ENCODE measurements at places on chromosomes 6 and 20. TPM values are rescaled to one million over a fixed set of nuclear protein-coding genes. Genes with fewer than 3 reads are reported as not detected.
A peak's percentile ranks its signal among the peaks of the same experiment; 100 is the strongest.

Gene SLC16A10
- 7.9 TPM for total RNA-seq

DNA sequence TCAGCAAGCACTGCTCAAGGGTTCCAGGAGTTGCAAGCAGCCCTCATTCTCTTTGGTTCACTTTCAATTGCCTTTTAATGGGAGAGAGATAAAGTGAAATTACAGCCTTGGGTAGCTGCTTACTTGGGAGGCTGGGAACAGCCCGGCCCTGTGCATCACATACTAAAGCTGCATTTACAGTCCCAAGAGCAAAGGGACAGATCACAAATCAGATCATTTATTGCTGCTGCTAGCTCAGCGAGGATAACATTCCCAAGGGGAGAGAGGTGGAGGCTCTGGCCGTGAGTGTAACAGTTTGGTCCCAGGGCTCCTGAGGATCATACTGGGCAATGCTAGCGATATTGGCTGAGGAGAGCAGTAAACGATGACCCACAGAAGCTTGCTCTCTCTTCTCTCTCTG lies 133.1 kb downstream of the CDH26 start:
- no peaks in the 10 kb centered on the region for H3K36me3 ChIP-seq
- H3K4me1 ChIP-seq = no peaks in the 10 kb centered on the region
- peaks cover 12% of the 10 kb centered on the region for H3K27me3 ChIP-seq
- no peak overlapping the region for H3K27ac ChIP-seq
- no peak overlapping the region for H3K4me3 ChIP-seq

Gene NMBR
- not detected for total RNA-seq

DNA sequence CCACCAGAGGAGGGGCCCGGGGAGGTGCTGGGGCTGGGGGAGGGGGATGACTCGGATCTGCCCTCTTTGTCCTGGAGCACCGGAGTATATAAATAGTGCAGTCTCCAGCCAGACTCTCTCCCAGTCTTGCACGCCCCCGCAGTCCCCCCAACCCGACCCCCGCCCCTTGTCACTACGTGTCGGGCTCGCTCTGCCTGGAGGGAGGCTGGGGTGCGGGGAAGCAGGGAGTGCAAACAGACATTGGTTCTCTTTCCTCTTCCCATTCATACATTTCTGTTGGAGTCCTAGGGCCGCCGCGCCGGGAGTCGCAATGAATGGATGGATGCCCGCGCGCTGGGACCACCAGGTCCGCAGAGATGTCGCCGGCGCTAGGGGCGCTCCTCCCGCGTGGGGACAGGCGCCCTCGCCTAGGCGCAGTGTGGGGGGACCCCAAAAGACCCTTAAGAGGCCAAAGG lies 179.3 kb downstream of the TBXT start:
- peaks cover 12% of the 10 kb centered on the region for H3K4me1 ChIP-seq
- no peak for DNase-seq
- no peak overlapping the region for H3K27ac ChIP-seq
- no peaks in the 10 kb centered on the region for H3K36me3 ChIP-seq
- H3K4me3 ChIP-seq = peak overlapping the region; percentile 40
- H3K27me3 ChIP-seq = peaks cover 69% of the 10 kb centered on the region

Gene REM1
- total RNA-seq = not detected

DNA sequence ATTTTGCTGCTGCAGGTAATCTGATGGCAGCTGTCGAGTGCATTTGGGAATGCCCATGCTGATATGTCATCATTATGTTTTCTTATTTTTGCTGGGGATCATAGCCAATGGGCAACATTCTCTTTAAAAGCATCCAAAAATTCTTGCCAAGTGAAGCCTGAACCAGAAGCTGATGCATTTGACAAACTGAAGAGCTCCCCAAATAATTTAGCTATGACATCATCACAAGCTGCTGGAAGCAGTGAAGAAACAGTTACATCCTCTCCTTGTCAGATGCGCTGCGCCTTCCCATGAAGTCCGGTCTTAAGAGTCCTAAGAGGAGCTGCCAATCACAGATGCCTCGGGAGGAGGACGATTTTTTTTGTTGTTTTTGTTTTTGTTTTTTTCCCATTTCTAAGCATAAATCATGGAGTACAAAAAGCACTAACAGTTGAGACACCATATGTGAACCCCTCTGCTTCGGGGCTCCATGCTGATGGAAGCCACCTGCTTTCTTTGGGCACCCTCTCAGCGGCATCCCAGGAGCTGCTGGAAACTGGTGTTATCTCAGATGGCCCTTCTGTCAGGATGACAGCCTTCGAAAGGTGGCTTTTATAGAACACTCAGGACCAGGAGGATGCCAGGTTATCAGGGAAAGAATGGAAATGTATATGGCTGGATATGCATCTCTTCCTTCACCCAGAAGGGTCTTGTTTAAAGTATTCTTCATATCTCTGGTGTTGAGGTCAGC lies 56.1 kb upstream of the FOXQ1 start:
- H3K4me3 ChIP-seq = no peak overlapping the region
- DNase-seq = no peak
- no peak overlapping the region for H3K27ac ChIP-seq
- no peaks in the 10 kb centered on the region for H3K36me3 ChIP-seq
- peaks cover 41% of the 10 kb centered on the region for H3K27me3 ChIP-seq

- H3K4me3 ChIP-seq = peak overlapping the region; percentile 72
- DNase-seq = peak; percentile 59
- H3K4me1 ChIP-seq = peaks cover 11% of the 10 kb centered on the region
- H3K36me3 ChIP-seq = no peaks in the 10 kb centered on the region
These were observed 320 bp downstream of the GSTA4 start for GRCh38 chr6:52994839-52995088.

GRCh38 chr6:158206740-158207421 lies 38.7 kb downstream of the GTF2H5 start:
- H3K4me3 ChIP-seq = no peak overlapping the region
- H3K4me1 ChIP-seq = no peaks in the 10 kb centered on the region
- no peak overlapping the region for H3K27ac ChIP-seq

DNA sequence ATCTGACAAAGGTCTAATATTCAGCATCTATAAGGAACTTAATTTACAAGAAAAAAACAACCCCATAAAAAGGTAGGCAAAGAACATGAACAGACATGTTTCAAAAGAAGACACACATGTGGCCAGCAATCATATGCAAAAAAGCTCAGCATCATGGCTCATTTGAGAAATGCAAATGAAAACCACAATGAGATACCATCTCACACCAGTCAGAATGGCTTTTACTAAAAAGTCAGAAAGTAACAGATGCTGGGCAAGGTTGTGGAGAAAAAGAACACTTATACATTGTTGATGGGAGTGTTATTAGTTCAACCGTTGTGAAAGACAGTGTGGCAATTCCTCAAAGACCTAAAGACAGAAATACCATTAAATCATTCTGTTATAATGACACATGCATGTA lies 289.9 kb upstream of the MMS22L start:
- no peak overlapping the region for H3K27ac ChIP-seq
- no peak overlapping the region for H3K4me3 ChIP-seq
- H3K4me1 ChIP-seq = no peaks in the 10 kb centered on the region
- H3K27me3 ChIP-seq = no peaks in the 10 kb centered on the region

Gene TRIM15
- not detected for total RNA-seq

Gene MCCD1
- not detected for total RNA-seq

- H3K4me1 ChIP-seq = no peaks in the 10 kb centered on the region
- DNase-seq = peak; percentile 70
- H3K27ac ChIP-seq = no peak overlapping the region
- no peaks in the 10 kb centered on the region for H3K36me3 ChIP-seq
These were observed 71.7 kb downstream of the RCAN2 start for GRCh38 chr6:46419576-46420002.

DNA sequence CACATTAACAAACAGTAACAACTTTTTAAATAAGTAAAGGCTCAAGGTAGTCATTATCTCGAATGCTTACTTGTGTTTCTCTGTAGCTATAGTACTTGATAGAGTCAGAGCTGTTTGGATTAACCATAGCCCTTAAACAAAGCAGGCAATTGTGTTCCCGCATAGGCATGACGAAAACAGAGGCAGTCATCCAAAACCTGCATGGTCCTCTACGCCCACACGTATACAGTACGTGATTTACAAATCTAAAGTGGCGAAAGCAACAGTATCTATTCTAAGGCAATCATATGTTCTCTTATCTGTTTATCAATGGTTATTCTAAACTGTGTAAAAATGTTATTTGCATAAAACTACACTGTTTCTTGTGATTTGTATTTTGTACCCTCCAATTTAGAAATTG lies 31.8 kb downstream of the HFE start:
- H3K36me3 ChIP-seq = no peaks in the 10 kb centered on the region
- peaks cover 16% of the 10 kb centered on the region for H3K4me1 ChIP-seq
- DNase-seq = peak; percentile 85
- H3K27ac ChIP-seq = peak overlapping the region; percentile 69

- no peak overlapping the region for H3K27ac ChIP-seq
- DNase-seq = peak; percentile 70
- H3K27me3 ChIP-seq = no peaks in the 10 kb centered on the region
- peak overlapping the region; percentile 18 for H3K4me3 ChIP-seq
These were observed 3.5 kb upstream of the SNAI1 start for GRCh38 chr20:49979030-49979832.

Gene BTN1A1
- not detected for total RNA-seq

Gene RCAN2
- total RNA-seq = 0.13 TPM

GRCh38 chr20:47220161-47220582 lies 136.3 kb downstream of the ZMYND8 start:
- H3K27ac ChIP-seq = no peak overlapping the region
- no peak overlapping the region for H3K4me3 ChIP-seq
- DNase-seq = peak; percentile 65

Gene SLC22A7
- not detected for total RNA-seq

Gene MED20
- 39.0 TPM for total RNA-seq

Gene GPLD1
- total RNA-seq = 0.63 TPM

- no peak for DNase-seq
- H3K27me3 ChIP-seq = no peaks in the 10 kb centered on the region
- H3K36me3 ChIP-seq = peaks cover 12% of the 10 kb centered on the region
- no peak overlapping the region for H3K4me3 ChIP-seq
These were observed 33.4 kb upstream of the MRGBP start for GRCh38 chr20:62762801-62763368.

Gene TRDN
- total RNA-seq = 3.8 TPM

Gene ZBTB46
- 0.96 TPM for total RNA-seq

Gene NRSN1
- not detected for total RNA-seq

- no peaks in the 10 kb centered on the region for H3K36me3 ChIP-seq
- peaks cover 70% of the 10 kb centered on the region for H3K27me3 ChIP-seq
- H3K4me3 ChIP-seq = no peak overlapping the region
- H3K4me1 ChIP-seq = no peaks in the 10 kb centered on the region
- H3K27ac ChIP-seq = no peak overlapping the region
These were observed 11.3 kb downstream of the OCSTAMP start for GRCh38 chr20:46539113-46539512.

DNA sequence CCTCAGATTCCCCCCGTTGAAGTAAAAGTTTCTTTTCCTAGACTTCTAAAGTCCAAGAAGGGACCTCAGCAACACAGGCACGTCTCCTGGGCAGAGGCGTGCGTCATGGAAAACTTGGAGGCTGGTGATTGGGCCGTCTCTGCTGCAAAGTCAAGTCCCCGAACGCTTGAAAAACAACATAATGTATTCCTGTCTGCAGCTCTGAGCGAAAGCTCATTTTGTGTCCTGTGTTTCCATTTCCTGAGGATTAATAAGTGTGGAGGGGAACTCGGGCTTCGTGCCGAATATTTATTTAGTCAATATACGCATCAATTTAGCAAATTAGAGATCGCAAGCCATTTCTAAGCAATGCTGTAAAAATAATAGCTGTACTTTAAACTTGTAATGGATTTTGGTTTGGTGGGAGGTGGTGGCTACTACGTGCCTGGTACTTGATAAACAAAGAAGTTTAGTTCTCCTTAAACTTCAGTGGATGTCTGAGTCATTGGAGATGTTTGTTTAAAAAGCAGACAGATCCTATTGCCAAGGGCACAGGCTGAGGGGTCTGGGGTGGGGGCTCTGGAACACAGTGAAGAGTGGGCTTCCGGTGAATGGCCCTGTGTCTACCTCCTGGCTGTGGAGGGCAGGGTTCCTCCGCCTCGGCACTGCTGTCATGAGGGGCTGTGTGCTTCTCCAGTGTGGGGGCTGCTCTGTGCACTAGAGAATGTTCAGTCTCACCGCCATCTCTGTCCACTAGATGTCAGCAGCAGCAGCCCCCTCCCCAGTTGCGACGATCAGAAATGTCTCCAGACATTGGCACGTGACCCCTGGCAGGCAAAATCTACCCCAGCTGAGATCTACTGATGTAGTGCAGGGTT lies 21.8 kb downstream of the PCK1 start:
- H3K4me3 ChIP-seq = peak overlapping the region; percentile 24
- H3K36me3 ChIP-seq = no peaks in the 10 kb centered on the region
- peak; percentile 83 for DNase-seq
- peak overlapping the region; percentile 78 for H3K27ac ChIP-seq
- peaks cover 40% of the 10 kb centered on the region for H3K4me1 ChIP-seq

GRCh38 chr6:28488916-28489365 lies 26.7 kb downstream of the GPX6 start:
- DNase-seq = peak; percentile 89
- H3K27ac ChIP-seq = peak overlapping the region; percentile 79
- no peaks in the 10 kb centered on the region for H3K27me3 ChIP-seq
- no peaks in the 10 kb centered on the region for H3K4me1 ChIP-seq
- H3K36me3 ChIP-seq = no peaks in the 10 kb centered on the region

DNA sequence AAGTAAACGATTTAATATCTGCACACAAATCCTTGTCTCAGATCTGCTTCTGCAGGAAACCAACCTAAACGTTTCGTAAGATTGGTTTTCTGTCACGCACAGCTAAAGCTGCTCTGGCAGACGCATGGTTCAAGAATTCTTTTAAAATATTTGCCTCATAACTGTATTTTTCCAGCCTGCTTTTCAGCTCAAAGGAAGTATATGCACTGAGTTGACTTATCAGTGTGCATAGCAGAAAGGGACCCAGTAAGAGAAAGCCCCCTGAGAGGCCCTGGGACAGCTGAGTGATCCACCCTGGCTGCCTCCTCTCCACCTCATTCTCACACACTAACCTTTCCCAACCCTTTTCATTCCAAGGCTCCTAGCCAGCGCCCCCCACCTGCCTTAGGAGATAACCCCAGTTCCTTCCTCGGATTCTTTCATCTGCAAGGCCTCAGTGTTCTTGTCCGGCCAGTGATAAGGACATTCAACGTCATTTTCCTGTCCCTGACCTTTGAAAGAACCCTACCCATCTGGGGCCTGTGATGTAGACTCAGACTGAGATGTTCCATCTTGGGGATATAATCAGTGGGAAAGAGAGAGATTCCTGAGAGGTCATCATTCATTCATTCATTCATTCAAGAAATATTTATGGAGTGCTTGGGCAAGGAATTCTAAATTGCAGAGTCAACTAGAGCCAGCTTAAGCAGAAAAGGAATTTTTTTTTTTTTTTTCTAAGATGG lies 22.4 kb upstream of the SLC9A8 start:
- H3K27ac ChIP-seq = no peak overlapping the region
- no peak overlapping the region for H3K4me3 ChIP-seq
- H3K36me3 ChIP-seq = no peaks in the 10 kb centered on the region
- H3K4me1 ChIP-seq = no peaks in the 10 kb centered on the region

Gene HCRTR2
- not detected for total RNA-seq

DNA sequence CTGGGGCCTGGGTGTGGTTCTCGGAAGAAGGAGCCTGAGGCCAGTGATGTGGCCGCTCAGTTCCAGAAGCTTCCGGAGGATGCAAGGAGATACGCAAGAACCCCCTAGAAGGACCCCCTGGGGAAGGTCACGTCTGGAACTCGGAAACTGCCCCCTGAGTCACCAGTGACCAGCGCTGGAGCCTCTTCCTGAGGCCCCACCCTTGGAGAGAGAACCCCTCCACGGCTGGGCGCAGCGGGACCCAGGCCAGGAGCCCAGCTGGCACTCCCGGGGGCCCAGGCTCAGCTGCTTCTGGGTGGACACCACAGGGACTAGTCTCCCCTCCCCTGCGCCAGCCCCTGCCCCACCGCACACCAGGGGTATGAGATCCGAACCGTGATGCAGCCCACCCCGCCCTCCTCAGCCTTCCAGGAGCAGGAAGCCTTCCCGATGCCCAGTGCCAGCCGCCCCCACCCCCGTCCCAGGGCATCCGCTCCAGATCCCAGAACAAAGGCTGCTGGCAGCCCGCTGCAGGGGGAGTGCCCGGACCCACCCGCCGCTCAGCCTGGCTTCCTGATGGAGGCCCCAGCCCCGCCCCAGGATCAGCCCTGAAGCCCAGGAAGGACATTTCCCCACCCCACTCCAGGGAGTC lies 7.5 kb downstream of the LAMA5 start:
- no peaks in the 10 kb centered on the region for H3K36me3 ChIP-seq
- H3K27ac ChIP-seq = no peak overlapping the region
